Activated B cell treated with CpG ODN at 0.5 μM for 24 hours (primary cell): ENCODE measurements at places on chromosomes 7 and 10. TPM values are rescaled to one million over a fixed set of nuclear protein-coding genes. Genes with fewer than 3 reads are reported as not detected.
A peak's percentile ranks its signal among the peaks of the same experiment; 100 is the strongest.

Gene FAM180A
- not detected in 2 replicates for total RNA-seq

GRCh38 chr7:150943453-150943814 is 34.7 kb downstream of the KCNH2 start:
- no peak overlapping the region for H3K27ac ChIP-seq
- no peaks in the 10 kb centered on the region for H3K4me1 ChIP-seq
- no peaks in the 10 kb centered on the region for H3K36me3 ChIP-seq
- no peak for DNase-seq
- peaks cover 15% of the 10 kb centered on the region for H3K27me3 ChIP-seq

DNA sequence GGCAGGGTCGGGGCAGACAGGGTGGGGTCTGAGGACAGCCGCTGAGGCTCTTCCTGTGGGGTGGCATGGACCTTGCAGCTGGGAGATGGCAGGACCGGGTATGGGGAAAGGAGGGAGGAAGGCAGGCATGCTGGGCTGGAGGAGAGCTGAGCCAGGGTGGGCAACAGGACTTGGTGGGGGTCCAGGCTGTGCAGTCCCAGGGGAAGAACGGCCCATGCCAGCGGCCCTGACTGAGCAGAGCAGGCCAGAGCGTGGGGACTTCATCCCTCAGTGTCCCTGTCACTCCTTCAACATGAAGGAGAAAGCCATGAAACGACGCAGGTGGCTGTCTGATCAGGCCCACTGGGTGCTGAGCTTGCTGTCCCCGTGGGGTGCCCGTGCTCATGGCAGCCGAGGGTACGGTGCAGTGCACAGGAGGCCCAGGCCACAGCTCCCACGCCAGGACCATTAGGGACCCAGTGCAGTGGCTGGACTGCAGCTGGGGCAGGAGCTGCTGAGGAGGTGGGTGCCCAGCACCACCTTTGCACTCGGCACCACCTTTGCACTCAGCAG is 519.6 kb downstream of the PTPRN2 start:
- no peaks in the 10 kb centered on the region for H3K36me3 ChIP-seq
- no peak for DNase-seq
- no peaks in the 10 kb centered on the region for H3K4me1 ChIP-seq
- no peak overlapping the region for H3K4me3 ChIP-seq

Gene NPY4R2
- total RNA-seq = not detected in 2 replicates

- no peak for DNase-seq
- H3K36me3 ChIP-seq = no peaks in the 10 kb centered on the region
- H3K27me3 ChIP-seq = no peaks in the 10 kb centered on the region
- H3K27ac ChIP-seq = no peak overlapping the region
- no peak overlapping the region for H3K4me3 ChIP-seq
Measured at GRCh38 chr7:36455646-36456045, 66.0 kb downstream of the ANLN start.

Gene LIPN
- total RNA-seq = 0.24 and 0.27 TPM in 2 replicates

DNA sequence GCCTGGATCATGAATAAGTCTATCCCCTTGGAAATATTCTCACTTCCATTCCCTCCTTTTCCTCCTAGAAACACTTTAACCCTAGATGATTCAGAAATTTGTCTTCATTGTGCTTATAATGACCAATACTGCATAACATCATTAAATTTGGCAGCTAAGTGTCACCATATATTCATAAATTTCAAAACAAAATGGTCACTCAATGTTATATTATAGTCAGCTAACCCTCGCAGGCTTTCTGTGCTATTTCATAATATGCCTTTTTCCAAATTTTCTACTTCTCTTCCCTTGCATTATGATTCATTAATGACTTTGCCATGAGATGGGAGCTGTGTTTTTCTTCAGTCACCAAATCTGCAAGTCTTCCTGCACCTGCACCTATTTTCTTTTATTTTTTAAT is 308.3 kb upstream of the AKR1E2 start:
- no peak overlapping the region for H3K4me3 ChIP-seq
- H3K27me3 ChIP-seq = peaks cover 6% of the 10 kb centered on the region
- DNase-seq = no peak
- no peak overlapping the region for H3K27ac ChIP-seq

DNA sequence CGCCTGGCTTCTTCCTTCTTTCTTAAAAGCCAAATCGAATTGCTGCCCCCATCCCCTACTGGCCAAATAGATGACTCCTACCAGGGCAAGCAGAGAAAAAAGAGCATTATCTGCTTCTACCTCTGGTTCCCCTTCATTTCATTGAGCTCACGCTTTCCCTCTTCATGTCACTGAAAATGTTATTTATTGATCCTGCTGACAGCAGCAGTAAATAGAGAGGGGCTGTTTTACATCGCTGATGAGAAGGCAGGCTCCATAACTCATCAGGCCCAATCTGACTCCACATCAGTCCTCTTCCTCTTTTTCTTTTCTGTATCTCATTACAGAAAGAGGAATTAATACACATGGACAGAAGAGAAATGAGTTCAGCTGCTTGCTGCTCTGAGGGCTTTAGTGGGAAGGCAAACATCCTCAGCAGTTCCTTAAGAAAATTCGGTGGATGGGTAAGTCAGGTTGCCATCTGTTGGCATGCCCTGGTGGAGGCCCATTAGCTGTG is 904.1 kb downstream of the KCNMA1 start:
- no peak for DNase-seq
- H3K4me3 ChIP-seq = no peak overlapping the region
- no peaks in the 10 kb centered on the region for H3K36me3 ChIP-seq
- H3K27ac ChIP-seq = no peak overlapping the region
- H3K27me3 ChIP-seq = peaks cover 3% of the 10 kb centered on the region

DNA sequence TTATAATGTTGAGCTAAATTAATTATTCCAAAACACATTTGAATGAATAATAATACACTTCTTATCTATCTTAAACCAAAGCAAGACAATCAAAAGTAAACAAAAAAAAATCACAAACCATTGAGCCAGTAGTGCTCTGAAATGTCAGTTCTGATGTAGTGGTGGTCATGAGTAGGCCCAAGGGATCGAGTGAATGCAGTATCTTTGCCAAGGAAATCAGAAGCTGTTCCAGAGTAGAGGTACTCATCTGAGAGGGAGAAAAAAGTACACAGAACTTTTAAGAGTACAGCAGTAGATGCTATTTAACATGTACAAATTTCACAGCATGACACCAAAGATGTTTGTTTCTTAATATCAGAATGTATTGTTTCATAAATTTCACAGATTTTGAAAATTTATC is 121.5 kb downstream of the SEMA3D start:
- no peak for DNase-seq
- H3K36me3 ChIP-seq = no peaks in the 10 kb centered on the region
- H3K27me3 ChIP-seq = no peaks in the 10 kb centered on the region
- no peak overlapping the region for H3K4me3 ChIP-seq
- H3K27ac ChIP-seq = no peak overlapping the region

Gene ASZ1
- not detected in 2 replicates for total RNA-seq

GRCh38 chr7:69465262-69465661 is 133.0 kb upstream of the AUTS2 start:
- H3K27ac ChIP-seq = no peak overlapping the region
- no peaks in the 10 kb centered on the region for H3K4me1 ChIP-seq
- DNase-seq = no peak

DNA sequence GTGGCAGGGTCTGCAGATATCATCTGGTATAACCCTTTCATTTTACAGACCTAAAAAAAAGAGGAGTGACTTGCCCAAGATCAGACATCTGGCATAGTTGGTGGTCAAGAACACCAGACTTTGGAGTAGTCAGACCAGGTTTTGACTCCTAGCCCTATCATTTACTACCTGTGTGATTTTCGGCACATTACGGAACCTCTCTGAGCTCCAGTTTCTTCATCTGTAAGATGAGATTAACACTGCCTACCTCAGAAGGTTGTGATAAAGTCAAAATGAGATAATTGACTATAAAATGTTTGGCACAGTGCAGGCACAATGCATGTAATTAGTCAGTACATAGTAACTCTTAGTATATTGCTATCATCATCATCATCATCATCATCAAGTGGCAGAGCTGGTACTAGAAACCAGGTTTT is 1.2 kb downstream of the STRIP2 start:
- H3K4me3 ChIP-seq = peak overlapping the region; percentile 91
- peaks cover 22% of the 10 kb centered on the region for H3K27me3 ChIP-seq
- no peak overlapping the region for H3K27ac ChIP-seq
- peaks cover 14% of the 10 kb centered on the region for H3K4me1 ChIP-seq

DNA sequence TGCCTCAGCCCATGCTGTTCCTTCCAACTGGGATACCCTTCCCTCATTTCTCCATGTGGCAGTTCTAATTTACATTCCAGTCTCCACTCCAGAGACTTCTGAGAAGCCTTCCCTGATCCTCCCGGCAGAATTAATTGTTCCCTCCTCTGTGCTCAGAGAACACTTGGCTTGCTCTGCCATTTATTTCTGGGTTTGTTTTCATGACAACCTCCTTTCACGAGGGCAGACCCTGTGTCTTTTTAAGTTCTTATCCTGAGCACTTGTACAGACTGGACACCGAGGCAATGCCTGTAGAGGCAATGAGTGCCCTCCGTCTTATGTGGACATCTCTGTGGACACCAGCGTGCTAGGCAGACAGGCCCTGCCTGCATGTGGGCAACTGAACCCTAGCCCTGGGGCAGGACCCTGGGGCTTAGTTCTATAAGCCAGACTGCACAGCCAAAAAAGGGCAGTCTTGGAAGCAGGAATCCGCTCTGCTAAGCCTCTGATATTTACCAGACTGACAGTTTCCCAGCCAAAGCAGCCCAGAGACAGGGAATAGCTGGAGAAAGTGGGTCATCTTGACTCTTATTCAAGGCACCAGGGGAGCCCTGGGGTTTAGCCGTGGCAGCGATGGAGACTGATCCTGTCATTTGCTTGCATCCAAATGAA is 474.0 kb downstream of the RPS24 start:
- H3K27me3 ChIP-seq = peaks cover 15% of the 10 kb centered on the region
- DNase-seq = no peak
- H3K27ac ChIP-seq = no peak overlapping the region

Gene UCMA
- not detected in 2 replicates for total RNA-seq
